ENCODE measurements at places on chromosomes 5 and 9. TPM values are rescaled to one million over a fixed set of nuclear protein-coding genes. Genes with fewer than 3 reads are reported as not detected.
A peak's percentile ranks its signal among the peaks of the same experiment; 100 is the strongest.

OLFML2A gene
- total RNA-seq: 21.8 TPM

GADD45G gene
- total RNA-seq: 12.7 TPM

DNA sequence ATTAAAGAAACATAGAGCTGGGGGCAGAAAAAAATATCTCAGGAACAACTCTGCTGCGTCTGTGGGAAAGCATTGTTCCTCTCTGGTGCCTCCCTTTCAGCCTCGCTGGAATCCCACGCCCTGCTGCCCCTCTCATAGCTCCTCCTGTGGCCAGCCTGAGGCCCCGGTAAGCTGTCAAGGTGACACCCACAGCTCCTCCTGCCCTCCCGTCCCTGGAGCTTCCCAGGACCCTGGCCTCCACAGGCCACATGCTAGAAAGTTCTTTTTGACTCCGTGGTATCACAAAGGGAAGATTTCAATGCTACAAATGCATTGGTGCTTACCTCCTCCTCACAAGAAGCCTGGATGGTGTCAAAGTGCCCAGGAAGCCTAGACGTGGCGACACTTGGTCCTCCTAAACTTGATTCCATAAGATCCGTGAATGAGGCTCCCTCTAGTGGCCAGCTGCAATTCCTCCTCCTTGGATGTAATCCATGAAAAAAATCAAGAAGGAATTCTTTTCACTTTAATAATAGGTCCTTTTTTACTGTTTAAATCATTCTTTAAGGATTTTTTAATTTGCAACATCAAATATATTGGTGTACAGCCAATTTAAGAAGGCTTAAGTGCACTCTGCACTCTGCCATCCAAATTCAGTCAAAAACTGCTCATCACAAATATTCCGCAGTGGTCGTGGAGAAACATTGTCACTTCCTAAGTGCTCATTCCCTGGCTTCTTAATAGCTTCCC is 104.9 kb downstream of the CFAP90 start:
- peak; percentile 65 for DNase-seq

- no peak for DNase-seq
Observed at GRCh38 chr9:107832871-107833270, 343.3 kb upstream of the KLF4 start.

DNA sequence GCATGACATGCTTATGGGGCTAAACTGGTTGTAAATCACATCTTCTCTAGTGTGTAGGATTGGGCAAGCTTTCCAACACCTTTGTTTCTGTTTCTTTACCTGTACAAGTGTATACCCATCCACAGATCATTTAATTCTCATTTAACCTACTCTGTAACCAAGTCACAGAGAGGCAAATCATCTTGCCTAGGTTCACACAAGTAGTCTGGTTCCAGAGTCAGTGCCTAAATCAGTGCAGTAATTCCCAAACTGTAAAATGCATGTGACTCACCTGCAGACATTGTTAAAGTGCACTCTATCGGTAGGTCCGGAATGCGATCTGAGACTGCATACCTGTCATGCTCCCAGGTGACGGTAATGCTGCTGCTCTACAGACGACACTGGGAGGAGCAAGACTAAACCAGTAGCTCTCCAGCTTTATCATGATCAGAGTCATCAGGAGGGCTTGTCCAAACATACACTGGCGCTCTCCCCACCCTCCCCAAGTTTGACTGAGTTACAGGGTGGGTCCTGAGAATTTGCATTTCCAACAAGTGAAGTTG is 107.9 kb upstream of the FREM1 start:
- DNase-seq: no peak

DNA sequence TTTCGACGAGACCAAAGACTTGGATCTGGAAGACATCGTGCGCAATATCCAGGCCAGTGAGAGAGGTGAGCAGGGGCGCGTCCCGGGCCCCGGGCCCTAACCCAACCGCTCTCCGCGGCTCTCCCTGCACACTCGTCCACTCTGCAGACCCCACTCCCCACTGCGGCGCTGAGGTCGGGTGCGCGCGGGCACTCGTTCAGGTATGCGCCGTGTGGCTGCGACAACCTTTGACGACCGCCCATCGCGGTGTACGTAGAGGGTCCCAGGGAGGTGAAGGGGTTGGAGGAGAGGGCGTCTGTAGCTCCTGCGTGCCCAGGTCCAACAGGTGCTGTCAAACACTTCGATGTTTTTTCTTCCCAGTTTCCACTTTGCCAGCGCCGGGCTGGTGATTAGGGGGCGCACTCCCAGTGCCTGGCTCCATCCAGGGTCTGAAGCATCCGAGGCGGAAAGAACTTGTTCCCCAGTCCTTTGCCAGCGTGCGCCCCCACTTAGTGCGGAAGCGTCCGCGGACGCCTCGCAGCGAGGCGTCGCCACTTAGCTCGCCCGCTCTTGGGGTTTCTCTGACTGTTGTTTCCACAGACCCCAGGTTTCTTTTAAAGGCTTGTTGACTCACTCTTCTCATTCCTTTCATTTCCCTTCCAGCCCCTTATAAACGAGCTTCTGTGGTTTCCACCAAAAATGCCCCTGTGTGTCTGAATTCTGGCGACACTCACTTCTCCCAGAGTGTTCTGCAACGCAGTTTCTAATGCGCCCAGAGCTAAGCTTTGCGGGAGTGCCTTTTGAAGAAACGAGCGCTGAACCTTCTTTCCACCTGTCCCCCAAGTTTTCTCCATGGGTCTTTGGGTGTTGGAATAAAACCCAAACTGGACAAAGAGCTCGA is 1.6 kb downstream of the NPR3 start:
- no peak for DNase-seq

GRCh38 chr9:11141357-11141756 is 528.6 kb upstream of the PTPRD start:
- no peak for DNase-seq

GRCh38 chr9:76718166-76718565 is 46.1 kb upstream of the PCA3 start:
- no peak for DNase-seq

- peak; percentile 76 for DNase-seq
Observed at GRCh38 chr9:89999176-89999533, 394.3 kb downstream of the GADD45G start.

GRCh38 chr9:69431203-69431602 is 106.2 kb downstream of the ENTREP1 start:
- no peak for DNase-seq

DNA sequence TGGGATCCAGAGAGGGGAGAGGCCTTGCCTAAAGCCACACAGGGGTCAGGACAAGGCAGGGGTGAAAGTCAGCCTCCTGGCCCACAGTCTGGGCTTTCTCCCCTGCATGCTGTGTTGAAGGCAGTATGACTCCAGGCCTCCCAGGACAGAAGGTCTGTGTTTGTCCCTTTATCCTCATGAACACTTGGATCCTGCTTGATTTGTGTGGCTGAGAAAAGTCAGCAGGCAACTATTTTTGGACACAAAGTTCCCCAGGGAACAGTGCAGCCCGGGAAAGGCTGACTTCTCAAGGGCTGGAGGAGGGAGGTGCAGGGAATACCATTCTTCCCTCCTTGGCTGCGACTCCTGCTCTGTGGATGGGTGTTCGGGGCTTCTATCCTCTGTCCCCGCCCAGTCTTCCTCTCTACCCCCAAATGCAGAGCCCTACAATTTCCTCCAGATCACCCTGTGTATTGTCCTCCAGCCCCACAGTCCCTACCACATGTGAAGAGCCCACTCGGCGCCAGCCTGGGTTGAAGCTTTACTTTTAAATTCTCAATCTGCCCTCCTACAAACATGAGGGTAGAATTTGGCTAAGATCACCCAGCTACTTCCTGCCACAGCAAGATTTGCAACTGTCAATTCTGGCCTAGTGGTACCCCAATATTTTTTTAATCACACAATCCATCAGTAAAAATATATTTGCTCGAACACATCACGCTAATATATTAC is 4.1 kb downstream of the AKNA start:
- no peak for DNase-seq

DNA sequence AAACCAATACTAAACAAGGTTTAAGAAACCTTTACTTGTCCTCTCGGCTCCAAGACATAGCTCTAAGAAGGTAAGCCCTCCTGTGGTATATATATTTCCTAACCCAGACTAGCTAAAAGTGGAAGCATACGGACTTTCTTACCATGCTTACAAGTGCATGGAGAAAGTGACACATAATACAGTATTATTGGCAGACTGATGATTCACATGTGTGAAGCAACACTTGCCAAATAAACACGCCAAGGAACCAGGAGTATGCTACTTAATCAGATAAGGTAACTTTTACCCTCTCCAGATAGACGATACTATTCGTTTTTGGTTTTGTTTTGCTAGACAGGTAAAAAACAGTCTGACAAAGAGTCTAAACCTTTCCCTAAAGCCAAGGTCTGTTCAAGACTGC is 264.1 kb downstream of the MLLT3 start:
- no peak for DNase-seq

DNA sequence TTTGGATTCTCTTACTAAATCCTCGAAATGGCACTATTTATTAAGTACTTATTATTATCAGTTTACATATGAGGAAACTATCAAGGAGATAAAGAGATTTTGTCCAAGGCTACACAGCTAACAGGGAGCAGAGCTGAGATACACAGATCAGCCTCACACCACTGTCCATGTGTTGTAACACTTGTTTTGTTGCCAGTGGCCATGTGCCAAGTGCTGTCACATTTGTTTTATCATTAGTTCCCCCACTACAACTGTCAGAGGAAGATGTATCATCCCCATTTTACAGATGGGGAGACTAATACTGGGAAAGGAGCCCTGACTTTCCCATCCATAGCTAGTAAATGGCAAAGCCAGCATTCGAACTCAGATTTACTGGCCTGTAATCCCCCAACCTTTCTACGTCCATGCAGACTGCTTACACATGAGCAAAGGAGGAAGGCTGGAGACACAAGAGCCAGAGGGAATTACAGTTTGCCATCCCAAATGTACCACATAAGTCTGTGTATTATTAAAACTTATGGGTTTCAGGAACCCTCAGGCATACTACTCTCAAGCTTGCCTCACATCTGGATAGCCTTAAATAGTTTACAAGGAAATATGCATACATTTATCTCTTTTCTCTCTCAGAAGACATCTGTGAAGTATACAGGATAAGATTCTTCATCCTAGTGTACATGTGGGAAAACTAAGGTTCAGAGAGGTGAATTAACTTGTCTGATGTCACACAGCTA is 25.1 kb downstream of the PAPPA start:
- no peak for DNase-seq

FLT4 gene
- total RNA-seq: 4.9 TPM

- DNase-seq: no peak
Observed at GRCh38 chr9:68798423-68798822, 93.4 kb downstream of the PIP5K1B start.

- DNase-seq: no peak
Observed at GRCh38 chr5:160486573-160486972, 64.9 kb downstream of the PTTG1 start.

DNA sequence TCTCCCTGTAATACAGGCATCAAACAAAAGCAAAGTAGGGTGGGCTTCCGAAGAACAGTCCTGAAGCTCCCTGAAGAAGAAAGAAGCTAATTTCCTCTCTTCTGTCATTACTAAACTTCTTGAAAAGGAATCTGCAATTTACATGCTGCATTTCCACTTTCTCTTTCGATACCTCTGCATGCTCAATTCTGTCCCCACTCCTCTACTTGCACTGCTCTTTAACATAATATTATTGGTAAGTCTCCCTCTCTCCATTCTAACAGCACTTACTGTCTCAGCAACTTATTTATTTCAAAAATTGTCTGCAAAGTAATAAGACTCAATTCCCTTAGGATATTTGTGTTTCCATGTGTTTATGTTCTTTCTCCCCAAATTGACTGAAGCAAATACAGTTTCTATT is 3.9 kb upstream of the PLPP1 start:
- no peak for DNase-seq

PLPP7 gene
- total RNA-seq: 3.3 TPM

- peak; percentile 63 for DNase-seq
Observed at GRCh38 chr9:99807276-99807852, 14.3 kb upstream of the NR4A3 start.

GRCh38 chr5:153998010-153998409 is 40.7 kb downstream of the FAM114A2 start:
- DNase-seq: no peak

GRCh38 chr5:143182901-143183820 is 220.3 kb downstream of the NR3C1 start:
- DNase-seq: peak; percentile 13

ATP6V1G1 gene
- total RNA-seq: 144 TPM

GRCh38 chr5:14153932-14154731 is 11.0 kb downstream of the TRIO start:
- peak; percentile 78 for DNase-seq

All from transverse colon (tissue), 4 donors.